ENCODE measurements at places on chromosomes 13 and 19. TPM values are rescaled to one million over a fixed set of nuclear protein-coding genes. Genes with fewer than 3 reads are reported as not detected.

The ICAM5 gene
- under 0.01 TPM for total RNA-seq

The KIR2DL4 gene
- total RNA-seq: not detected

The SCEL gene
- total RNA-seq: 0.34 TPM

The ZNF20 gene
- total RNA-seq: 4.6 TPM

The ZNF414 gene
- total RNA-seq: 6.3 TPM

The ZNF667 gene
- 3.3 TPM for total RNA-seq

The SERPINE3 gene
- total RNA-seq: not detected

The ZNF98 gene
- total RNA-seq: not detected

The MICOS13 gene
- total RNA-seq: 32.3 TPM

The ZNF528 gene
- total RNA-seq: 10.0 TPM

The PEPD gene
- 144 TPM for total RNA-seq

The DLEU7 gene
- total RNA-seq: not detected

The KLK14 gene
- not detected for total RNA-seq

The C19orf81 gene
- not detected for total RNA-seq

The C19orf53 gene
- total RNA-seq: 58.5 TPM
